GM10248 (cell line): ENCODE measurements at places on chromosomes 2 and 18.

DNA sequence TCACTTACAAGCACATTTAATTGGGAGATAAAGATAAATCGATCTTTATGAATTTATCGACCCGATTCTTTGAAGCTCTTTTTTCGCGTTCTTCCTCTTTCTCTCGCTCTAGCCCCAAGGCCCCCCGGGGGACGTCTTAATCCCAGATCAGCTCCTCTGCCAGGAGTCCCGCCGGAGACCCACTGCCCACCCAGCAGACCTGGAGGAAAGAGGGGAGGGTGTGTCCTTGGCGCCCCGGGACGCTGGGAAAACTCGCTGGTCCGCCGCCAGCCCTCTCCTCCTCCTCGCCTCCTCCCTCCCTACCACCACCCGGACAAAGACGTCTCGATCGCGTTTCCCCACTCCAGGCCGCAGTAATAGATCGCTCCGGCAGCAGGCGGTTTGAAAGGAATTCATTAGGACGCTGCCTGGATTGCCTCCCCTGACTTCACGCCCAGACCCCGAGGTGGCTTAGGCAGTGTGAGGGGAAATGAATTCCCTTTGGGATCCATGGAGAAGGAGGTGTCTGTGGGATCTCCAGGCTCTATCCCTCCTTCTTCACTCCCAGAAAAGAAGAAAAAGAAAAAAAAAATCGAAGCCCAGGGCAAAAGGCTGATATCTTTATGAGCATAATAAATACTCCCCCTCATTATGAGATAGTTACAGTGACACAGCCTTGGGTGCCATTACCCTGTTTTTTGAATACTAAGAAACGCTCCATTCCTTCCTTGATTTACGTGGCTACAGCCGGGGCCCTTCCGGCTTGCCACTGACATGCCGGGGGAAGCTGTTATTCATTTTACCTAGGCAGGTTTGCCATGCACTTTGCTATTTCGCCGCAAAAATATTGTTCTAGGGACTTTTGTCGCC is 1.8 kb upstream of the GBX2 start:
- DNase-seq: no peak

DNA sequence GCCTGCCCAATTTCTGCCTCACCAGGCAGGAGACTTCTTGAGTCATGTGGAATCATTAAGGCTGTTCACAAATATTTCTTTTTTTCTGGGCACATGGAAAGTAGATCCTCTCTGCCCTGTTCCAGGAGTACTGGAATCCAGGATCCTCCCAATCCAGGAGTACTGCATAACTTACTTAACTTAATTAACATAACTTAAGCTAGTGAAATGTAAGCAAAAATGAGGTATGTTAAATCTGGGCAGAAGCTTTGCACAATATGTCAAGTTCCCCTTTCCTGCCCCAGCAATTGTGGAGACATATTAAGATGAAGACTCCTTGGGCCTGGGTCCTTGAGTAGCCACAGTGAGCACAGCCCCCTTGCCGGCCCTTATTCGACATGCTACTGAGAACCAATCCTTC is 3.2 kb downstream of the CD207 start:
- no peak for DNase-seq

GRCh38 chr2:143728498-143728897 is 599.3 kb downstream of the ARHGAP15 start:
- no peak for DNase-seq

- no peak for DNase-seq
These were observed 107.7 kb upstream of the KYNU start for GRCh38 chr2:142769761-142770160.

DNA sequence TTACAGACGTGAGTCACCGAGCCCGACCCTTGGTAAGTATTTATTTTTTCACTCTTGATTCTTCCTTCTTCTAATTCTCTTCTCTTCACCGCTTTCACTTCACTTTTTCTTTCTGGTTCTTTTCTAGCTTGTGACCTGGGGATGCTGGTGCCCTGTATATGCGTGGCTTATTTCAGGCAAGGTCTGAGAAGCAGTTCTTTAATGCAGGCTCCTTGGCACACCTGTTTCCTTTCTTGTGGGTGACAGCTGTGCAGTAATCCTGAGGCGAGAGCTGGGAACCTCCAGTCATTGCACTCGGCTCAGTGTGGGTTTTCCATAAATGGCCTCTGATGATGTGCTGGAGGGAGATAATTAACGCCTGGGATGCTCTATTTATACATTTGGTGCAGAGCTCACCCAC is 193.8 kb downstream of the TSN start:
- DNase-seq: no peak

DNA sequence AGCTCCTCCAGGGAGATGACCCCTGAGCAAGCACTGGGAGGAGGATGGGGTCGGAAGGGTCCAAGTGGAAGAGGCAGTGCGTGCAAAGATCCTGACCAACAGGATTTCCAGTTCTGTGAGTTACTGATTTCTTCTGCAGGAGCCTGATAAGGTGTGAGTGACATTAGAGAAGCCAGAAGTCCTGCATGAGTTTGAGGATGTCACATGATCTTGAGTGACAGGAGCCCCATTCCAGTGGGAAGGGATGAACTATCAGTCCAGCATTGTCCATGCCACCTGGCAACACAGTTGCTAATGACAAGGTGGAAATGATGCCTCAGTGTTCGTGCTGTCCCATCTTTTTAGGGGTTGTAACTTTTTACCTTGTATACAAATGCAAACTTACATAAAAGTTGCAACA is 285.1 kb upstream of the HDAC4 start:
- no peak for DNase-seq
